ENCODE measurements at places on chromosomes 11 and 22.

GRCh38 chr11:103682318-103683184 lies 353.9 kb upstream of the DDI1 start:
- no peak for DNase-seq

DNA sequence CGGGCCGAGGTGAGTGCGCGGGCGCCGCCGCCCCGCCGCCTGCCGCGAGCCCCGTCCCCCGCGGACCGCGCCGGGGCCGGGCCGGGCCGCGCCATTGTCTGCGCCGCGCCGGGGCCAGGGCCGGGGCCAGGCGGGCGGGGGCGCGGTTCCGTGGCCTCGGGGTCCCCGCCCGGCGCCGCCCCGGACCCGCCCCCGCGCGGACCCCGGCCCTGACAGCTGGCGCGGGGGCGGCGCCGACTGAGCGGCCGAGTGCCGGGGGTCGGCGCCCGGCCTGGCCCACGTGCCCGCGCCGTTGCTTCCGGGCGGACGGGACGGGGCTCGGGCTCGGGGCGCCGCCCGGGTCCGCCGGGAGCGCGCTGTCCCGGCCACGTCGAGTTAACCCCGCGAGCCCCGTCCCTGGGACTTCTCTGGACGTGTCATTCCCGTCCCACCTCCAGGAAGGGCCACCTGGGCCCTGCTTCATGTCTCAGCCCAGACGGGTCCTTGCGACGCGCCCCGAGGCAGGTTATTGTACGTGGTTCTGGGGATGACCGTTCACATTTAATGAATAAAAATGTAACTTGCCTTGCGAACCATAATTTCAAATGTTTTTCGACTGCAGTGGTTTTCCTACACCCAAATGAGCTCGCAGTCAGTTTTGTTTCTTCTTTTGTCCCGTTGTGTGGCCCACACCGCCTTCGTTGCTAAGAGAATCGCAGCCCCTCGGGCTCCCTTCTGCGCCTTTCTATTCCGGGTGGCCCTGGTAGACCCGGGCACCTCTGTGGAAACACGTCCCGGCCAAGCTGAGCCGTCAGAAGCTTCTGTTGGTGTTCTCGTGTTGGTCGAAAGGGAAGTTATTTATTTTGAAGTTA lies 562 bp downstream of the ZBED4 start:
- DNase-seq, result no peak

DNA sequence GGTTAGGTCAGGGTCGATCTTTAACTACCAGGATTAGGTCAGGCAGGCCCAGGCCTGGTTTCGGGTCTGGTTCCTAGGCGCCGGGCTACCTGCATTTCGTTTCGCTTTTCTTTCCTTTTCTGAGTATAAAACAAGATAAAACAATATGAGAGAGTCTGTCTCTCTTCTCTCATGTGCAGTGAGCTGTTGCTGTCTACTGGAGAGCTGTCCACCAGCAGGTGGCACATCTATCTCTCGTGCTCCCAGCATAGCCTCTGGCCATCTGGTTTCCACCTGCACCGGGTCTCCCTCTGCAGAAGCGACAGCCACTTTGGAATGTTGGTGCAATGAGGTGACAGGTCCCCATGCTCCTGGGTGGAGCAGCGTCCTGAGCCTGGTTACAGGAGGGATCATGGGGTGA lies 27.6 kb downstream of the RIBC2 start:
- DNase-seq, result no peak

DNA sequence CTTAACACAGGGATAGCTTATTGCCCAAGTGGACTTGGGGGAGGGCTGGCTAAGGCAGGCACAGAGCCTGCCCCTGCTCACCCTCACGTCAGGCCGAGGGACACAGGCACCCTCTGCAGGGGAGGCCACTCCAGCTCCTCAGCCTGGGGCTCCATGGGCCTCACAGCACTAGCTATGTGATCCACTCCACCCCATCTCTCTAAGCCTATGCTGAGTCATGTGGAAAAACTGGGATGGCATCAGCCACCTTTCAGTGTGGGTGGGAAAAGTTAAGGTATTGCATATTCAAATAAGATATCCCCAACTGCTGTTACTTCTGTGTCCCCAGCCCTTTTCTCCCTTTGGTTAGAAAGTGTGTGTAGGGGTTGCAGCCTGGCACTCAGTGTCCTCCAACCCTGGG lies 22.3 kb downstream of the RANGAP1 start:
- DNase-seq, result no peak

GRCh38 chr11:46534711-46535110 lies 59.1 kb downstream of the AMBRA1 start:
- DNase-seq, result no peak

GRCh38 chr22:30324014-30324730 lies 2.6 kb downstream of the TBC1D10A start:
- no peak for DNase-seq

DNA sequence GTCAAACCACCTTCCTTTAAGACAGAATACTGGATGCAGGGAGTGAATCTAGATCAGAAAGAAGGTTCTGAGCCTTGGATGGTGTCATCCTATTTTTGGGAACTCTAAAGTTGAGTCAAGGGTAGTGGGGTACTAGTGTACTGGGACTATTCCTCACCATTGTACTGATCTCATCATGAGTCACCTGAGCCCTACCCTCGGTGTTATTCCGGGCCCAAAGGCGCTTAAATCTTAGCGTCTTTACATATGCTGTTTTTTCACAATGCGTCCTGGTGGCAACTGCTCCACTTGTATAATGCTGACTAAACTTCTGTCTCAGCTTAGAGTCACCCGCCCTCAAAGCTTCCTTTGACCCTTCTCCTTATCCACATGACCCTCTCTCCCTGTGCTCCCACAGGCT lies 25.3 kb upstream of the PATE1 start:
- DNase-seq, result no peak
